Choroid plexus epithelial cell (primary cell): ENCODE measurements at places on chromosomes 5 and 9.
A peak's percentile ranks its signal among the peaks of the same experiment; 100 is the strongest.

- DNase-seq: no peak
These were observed 400.2 kb upstream of the SGCD start for GRCh38 chr5:155926766-155927165.

DNA sequence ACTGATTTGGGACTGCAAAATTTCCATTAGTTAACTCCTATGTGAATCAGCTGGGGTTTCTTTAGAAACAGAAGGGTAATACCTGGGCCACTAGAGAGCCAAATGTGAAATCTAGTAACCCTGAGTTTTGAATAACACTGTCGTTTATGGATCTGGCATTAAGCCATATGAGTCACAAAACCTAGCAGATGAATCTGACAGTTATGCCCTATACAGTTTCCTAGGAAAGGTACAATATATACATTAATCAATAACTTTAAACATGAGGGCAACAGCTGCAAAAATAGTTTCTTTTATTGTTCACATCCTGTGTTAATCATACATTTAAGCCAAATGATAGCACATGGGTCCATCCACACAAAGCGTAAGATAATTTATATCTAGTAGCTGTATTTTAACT, 56.9 kb downstream of the PAM start:
- peak; percentile 50 for DNase-seq

DNA sequence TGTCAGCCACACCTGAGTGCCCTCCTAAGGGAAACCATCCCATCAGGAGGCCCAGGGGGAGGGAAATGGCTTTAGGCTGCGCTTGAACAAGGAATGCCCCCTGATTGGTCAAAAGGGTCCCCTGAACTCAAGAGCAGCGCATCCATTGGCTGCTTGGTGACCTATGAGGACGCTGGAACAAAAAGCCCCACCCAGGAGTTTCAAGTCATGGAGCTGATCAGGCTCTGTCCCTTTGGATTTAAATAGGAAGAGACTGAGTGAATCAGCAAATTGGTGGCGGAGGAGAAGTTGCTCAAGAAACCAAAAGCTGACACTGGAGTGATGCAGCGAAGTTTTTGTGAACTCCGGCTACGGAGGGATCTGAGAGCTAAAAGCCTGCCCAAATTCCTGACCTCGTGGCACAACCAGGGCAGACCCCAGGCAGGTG, 66.7 kb downstream of the SMIM23 start:
- no peak for DNase-seq

GRCh38 chr5:6713274-6714225, at the start of gene TENT4A:
TSS of gene TENT4A (plus strand) at chr5:6713432. CDS start at chr5:6713984, 552 bp downstream.
- no peak for DNase-seq

DNA sequence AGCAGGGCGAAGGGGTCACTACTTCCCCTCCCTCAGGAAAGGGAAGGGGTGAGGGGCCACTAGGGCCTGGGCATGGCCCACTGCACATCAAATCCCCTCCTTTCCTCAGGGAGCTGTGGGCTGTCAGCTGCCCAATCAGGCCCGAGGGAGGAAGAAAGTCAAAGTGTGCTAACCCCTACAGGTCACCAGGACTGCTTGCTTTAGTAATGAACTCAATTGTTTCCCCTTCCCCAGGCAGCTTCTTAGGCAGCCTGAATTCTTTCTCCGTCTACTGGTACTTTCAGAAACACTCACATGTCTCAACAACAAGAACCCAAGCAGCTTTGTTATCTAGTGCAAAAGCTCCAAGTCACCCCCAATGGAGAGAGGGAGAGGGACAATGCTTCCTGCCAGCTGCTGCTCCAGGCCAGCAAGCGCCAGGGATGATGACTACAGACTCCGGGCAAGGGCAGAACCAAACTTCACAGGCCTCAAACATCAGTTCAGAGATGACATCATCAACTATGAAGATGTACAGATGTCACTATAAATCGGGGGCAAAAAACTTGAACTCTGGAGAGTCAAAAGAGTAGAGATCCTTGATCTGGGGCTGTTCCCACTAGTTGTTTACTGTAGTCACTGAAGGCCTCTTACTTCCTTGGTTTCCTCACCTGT, 100.7 kb downstream of the SLIT3 start:
- no peak for DNase-seq

GRCh38 chr5:68347536-68347935, 132.0 kb downstream of the PIK3R1 start:
- DNase-seq: no peak

GRCh38 chr5:16437977-16438376, 27.6 kb downstream of the ZNF622 start:
- peak; percentile 52 for DNase-seq

- DNase-seq: no peak
These were observed 92.2 kb downstream of the TNC start for GRCh38 chr9:115025721-115026120.
